ENCODE measurements at places on chromosomes 5 and 9. TPM values are rescaled to one million over a fixed set of nuclear protein-coding genes. Genes with fewer than 3 reads are reported as not detected.

The LRRC70 gene
- 1.3 TPM for total RNA-seq

The LCN9 gene
- total RNA-seq: not detected

The FBN2 gene
- total RNA-seq: 9.4 TPM

The ERCC8 gene
- 7.6 TPM for total RNA-seq

The ARID3C gene
- not detected for total RNA-seq

The APBA1 gene
- 6.2 TPM for total RNA-seq

The C8G gene
- not detected for total RNA-seq

The THBS4 gene
- 2.3 TPM for total RNA-seq

The FOXD4L6 gene
- not detected for total RNA-seq

The EIF4E1B gene
- not detected for total RNA-seq

The PCA3 gene
- not detected for total RNA-seq

The CATSPER3 gene
- 0.88 TPM for total RNA-seq

The PDLIM4 gene
- 11.7 TPM for total RNA-seq

The PDCD1LG2 gene
- 1.6 TPM for total RNA-seq

The PROB1 gene
- 8.1 TPM for total RNA-seq

GRCh38 chr5:17727098-17727497 lies 92.8 kb downstream of the TAF11L14 start:
- no peak for DNase-seq

- DNase-seq: no peak
Observed at GRCh38 chr5:34804913-34805312, 34.1 kb upstream of the TTC23L start.

GRCh38 chr5:38752622-38753021 lies 93.2 kb upstream of the OSMR start:
- no peak for DNase-seq

DNA sequence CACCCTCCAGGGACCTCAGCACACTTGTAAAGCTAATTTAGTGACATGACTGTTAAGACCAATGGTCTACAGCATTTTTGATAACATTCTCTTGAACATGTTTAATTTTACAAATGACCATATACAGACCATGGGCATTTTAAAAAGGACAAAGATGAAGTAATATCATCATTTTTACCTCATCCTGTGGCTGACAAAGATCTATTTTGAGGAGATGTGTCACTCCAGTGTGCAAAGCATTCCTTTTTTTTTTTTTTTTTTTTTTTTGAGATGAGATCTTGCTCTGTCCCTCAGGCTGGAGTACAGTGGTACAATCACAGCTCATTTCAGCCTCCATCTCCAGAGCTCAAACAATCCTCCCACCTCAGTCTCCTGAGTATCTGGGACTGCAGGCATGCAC lies 118.2 kb upstream of the TBC1D2 start:
- no peak for DNase-seq

DNA sequence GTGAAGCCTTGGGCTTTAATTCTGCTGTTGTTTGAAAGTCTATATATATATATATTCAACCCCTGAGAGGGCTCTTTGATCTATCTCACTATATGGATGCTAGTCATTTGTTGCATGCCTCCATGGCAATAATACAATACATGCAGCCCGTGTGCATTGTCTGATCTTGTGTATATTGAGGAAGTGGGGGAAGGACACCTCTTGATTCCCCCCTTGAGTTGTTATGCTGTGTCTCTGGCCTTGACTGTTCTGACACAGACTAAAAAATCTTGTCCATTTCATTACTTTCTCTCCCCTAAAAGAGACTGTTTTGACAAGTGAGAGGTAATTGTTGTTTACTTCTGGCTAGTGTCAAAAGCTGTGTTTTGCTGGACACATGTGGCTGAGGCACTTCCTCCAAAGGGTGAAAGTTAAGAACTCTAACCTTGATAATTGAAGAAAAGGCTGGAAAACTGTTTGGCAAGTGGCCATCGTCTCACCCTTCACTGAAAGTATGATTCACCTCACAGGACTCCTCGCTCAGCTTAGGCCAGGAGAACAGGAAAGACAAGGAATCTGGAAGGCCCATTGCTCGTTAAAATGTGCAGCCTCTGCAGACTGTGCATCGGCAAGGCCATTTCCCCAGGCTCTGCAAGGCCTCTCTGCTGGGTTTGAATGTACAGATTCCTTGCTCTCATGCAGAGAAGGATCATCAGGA lies 304.0 kb downstream of the PRELID2 start:
- peak; percentile 72 for DNase-seq

DNA sequence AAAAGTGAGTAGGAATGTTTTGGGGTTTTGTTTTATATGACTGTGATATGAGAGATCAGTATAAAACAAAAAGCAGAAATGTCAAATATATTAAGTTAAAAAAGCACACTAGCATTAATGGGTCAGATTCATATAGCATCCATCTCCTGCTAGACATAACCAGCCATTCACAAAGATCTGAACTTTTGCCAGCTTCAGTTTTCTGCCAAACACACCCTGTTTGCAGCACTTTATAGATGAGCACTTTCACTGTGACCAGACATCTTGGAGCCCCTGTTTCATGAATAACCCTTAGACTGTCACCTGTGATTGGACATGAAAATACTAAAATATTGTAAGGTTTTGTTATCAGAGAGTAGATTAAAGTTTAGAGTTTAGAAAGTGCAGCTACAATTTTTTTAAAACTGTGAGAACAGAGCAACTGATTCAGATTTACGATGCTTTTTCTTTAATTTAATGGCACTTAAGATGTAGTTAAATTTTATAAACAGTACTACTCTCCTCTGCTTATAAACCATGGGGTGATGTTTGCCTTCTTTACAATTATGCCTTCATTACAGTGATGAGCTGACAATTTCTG lies 142.6 kb downstream of the KCTD16 start:
- no peak for DNase-seq

DNA sequence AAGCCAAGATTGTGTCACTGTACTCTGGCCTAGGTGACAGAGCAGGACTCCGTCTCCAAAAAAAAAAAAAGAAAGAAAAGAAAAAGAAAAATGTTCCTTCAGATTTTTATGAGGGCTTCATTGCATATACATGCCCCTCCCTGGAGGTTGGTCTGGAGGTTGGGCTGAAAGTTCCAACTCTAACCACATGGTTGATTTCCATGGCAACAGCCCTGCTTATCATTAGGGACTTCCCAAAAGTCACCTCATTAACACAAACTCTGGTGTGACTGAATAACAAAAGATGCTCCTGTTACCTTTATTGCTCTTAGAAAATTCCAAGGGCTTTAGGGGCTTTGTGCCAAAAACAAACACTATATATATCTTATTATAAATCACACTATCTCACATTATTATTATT lies 113.8 kb downstream of the TMC1 start:
- no peak for DNase-seq

- no peak for DNase-seq
Observed at GRCh38 chr5:162684145-162684544, 616.6 kb downstream of the GABRG2 start.

GRCh38 chr9:81822967-81823366 lies 105.3 kb upstream of the SPATA31D4 start:
- DNase-seq: no peak

DNA sequence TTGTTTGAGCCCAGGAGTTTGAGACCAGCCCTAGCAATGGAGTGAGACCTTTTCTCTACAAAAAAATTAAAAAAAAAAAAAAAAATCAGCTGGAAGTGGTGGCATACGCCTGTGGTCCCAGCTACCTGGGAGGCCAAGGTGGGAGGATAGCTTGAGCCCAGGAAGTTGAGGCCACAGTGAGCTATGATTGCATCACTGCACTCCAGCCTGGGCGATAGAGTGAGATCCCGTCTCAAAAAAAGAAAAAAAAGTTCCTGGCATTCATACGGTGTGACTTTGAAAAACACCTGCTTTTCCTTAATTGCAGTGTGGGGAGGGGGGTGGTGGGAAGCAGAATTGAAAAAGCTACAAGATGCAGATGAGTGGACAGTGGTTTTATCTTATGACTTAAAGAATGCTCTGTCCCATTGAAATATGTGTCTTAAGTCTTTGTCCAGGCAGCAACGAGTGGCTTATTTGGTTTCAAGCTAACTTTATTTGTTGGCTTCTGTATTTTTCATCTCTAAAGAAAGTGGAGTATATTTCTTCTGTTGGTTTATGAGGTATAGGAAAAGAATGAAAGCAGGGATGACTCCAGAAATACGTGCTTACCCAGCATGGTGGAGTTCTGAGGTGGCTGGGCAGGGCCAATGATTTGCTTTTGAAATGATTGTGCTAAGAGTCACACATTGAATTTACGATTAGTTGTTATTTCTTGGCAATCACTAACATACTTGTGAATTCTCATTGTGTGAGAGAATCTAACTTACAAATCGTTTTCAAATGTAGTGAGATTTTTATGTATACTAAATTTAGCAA lies 27.8 kb downstream of the ROPN1L start:
- DNase-seq: no peak

- DNase-seq: peak; percentile 69
Observed at GRCh38 chr9:127567035-127567729, 44.9 kb upstream of the STXBP1 start.

DNA sequence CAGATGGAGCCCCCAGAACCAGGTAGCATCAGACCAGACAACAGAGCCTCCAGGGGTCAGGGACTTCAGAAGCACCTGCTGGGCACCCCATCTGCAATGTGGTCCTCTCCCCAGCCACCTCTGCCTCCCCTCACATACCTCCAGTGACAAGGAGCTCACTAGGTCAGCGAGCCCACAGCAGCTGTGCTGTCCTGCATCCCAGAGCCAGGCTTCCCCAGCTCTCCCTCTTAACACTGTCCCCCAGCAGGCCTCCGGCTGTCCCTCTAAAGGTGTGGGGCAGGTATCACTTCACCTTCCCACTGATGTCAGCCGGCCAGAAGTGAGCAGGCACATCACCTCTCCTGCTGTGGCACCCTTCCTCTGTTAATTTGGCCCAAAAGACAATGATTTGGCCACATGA lies 83.6 kb downstream of the LMX1B start:
- no peak for DNase-seq

GRCh38 chr5:164098979-164099378 lies 593.6 kb downstream of the MAT2B start:
- DNase-seq: no peak

DNA sequence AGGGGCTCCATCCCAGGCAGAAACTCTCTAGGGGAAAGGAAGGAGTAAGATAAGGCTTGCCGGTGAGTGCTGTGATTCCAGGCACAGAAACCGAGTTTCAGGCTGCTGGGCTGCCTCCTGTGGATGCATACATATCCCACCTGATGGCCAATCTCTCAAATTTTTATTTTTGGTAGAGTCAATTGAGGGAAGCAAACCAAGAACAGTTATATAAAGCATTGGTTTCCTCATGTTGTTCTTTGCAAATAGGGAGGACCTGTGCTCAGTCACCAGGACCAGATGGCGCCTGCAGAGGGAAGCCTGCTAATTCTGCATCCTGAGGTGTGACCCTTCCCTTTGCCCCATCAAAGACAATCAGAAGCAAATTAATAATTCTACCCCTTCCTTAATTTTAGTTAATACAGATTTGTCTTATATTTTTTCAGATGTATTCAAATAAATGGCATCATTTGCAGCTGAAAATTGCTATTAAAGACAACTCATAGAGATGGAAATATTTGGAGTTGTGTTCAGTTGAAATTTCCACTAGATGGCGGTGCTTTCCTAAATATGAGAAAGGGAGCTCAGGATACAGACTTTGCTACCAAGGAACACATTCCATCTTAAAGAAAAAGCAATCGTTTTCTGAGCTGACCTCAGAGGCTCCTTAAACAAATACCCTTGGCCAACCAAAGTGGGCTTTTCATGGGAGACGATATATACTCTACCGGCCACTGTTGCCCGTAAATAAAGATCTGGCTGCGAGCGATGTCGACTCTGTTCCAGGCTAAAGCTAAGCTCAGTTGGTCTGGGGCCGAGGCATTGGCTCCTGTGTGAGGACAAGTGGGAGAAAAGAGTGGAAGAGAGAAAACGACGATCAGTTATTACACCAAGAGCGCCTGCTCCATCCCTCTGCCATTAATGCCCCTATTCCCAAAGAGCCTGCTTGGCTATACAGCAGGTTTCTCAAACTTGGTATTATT lies 225.7 kb upstream of the KLF9 start:
- DNase-seq: no peak

- DNase-seq: no peak
Observed at GRCh38 chr5:1706428-1706827, 93.2 kb downstream of the MRPL36 start.

DNA sequence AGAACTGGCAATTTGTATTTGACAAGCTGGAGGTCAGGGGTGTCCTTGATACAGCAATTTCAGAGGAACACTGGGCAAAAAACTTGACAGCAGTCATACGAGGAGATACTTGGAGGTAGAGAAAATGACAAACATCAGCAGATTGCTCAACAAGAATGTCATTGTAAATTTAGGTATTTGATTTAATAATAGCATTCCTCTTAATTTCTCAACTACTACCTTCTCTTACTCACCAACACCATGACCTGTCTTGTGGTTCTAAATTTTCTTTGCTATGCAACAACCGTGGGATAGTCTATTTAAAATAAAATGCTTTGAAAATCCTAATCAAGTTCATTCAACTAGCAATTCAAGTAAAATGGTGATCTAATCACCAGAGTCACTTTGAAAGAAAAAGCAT lies 128.4 kb downstream of the DNAH5 start:
- no peak for DNase-seq

- DNase-seq: no peak
Observed at GRCh38 chr5:83547161-83547560, 75.6 kb downstream of the VCAN start.

- no peak for DNase-seq
Observed at GRCh38 chr5:159052401-159053011, 47.2 kb downstream of the EBF1 start.

GRCh38 chr5:66538126-66538525 lies 58.1 kb upstream of the MAST4 start:
- DNase-seq: no peak

GRCh38 chr5:173248481-173248880 lies 13.5 kb upstream of the NKX2-5 start:
- no peak for DNase-seq

DNA sequence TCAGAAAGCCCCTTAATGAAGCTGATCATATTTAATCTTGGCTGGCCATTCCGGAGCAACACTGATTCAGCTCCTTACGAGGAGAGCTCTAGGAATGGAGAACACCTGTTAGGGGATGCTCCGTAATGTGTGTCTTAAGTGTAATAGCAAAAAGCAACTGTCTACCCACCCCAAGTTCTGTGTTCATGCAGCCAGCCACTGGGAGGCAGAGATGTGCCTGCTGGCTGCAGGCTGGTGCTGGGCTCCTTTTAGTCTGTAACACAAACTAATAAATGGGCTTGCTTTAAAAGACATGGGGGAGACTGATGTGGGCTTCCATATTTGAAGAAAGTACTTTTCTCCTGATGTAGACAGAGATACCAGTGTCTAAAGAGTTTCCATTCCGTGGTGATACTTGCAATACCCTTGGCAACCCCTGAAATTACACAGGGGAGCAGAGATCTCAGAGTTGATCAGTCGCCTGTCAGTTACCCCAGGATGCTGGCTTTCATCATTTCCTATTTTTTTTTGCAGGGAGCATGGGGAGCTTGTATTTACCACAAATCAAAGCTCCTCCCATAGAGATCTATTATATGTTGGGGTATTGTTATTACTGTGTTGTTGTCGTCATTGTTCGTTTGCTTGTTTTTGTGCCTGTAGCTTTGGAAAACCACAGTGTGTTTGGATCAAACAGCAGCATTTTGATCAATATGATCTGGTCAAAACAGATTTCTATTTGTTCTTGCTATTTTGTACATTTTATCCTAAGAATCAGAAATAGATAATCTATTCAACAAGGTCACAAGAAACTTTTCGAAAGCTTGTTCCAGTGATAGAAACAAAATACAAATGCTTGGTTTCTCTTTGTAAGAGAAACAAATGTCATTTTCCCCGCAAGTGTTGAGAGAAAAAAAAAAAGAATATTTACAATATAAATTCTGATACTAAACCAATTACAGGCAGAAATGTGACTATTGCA lies 65.8 kb downstream of the MTX3 start:
- peak; percentile 32 for DNase-seq

Data from adrenal gland (tissue), 19 donors.